SJCRH30 (cell line): ENCODE measurements at places on chromosomes 3 and 15.

GRCh38 chr3:154791611-154792010 lies 288.5 kb upstream of the MME start:
- DNase-seq, result no peak

DNA sequence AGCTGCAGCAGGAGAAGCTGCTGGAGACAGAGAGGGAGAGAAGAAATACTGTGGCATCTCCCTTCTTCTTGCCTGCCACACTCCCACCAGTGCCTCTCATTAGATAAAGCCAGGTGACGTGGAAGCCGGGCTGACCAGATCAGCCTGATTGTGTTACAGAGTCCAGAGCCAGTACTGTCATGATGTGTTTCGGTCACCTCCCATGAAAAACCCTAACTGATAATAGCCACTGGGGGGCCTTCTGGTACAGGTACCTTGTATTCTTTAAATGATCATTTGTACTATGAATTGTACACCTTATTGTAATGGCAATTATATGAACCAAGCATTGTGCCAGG lies 125.8 kb upstream of the TMEM108 start:
- no peak for DNase-seq

- no peak for DNase-seq
Observed at GRCh38 chr3:140510303-140510861, 167.5 kb upstream of the TRIM42 start.

GRCh38 chr3:142098964-142099363 lies 50.4 kb downstream of the TFDP2 start:
- DNase-seq, result no peak

DNA sequence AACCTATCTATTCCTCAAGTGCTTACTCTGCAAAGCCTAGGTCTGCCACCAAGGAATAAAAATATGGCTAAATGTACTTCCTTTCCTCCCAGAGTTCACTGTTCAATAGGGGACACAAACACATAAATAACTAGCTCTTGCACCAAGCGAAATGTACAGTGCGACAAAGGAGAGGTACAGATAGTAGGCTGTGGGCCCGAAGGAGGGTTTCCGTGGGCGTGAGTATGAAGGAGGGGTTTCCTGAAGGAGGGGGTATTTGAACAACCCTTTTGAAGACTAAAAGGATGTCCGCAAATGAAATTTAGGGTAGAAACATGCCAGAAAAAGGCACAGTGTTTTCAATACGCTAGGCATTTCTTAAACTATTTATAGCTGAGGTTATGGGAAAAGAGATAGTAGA lies 207.9 kb downstream of the LPP start:
- no peak for DNase-seq

DNA sequence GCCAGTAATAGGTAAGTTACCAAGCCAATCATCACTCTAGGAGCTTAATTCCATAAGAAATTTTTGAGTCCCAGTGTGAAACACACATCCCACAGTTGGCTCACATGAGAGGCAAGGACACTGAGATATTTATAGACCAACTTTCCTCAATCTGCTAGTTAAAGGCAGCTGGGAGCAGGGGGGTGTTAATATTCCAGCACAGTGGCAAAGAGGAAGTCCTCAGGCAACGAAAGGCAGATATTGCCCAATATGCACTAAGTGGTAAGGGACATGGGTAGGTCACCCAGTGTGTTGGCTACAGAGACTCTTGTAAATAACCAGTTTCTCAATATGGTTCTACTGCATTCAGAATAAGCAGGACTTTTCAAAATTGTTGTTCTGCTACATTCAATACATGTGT lies 61.0 kb downstream of the TOP2B start:
- DNase-seq, result no peak

- peak; percentile 52 for DNase-seq
Observed at GRCh38 chr3:98901119-98901391, 440 bp downstream of the DCBLD2 start.

DNA sequence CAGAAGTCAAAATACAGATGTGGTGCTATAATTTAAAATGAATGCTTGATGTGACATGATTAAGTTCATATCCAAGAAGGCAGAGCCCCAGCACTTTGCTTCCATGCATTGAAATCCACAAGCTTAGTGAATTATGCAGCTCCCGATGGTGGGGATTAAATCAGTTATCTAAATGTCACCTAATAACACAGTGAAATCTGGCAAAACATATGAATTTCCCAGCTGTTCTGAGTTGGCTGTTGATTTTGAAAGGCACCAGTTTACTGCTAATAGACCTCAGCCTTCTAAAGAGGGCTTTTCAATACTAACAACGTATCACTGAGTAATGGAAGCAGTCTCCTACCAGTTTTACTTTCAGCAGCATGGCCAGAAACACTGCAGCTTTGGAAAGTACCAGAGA lies 19.8 kb upstream of the CRBN start:
- DNase-seq, result no peak

DNA sequence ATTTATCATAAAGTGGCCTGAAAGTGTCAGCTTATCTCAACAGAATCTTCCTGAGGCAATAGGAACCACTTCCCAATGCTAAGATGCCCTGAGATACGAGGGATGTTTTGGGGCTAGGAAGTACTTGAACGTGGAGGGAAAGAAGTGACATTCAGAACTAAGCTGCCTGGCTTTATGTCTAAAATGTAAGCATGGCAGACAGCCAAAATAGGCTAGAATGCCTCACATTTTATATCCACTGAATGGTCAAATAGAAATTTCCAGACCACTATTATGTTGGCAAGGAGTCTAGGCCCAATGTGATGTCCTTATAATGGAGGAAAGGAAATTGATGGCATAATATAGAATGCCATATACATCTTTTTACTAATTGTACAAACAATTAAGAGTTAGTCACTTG lies 154.9 kb downstream of the PEX5L start:
- DNase-seq, result no peak

- no peak for DNase-seq
Observed at GRCh38 chr15:68798346-68799094, 22.2 kb downstream of the ANP32A start.

- no peak for DNase-seq
Observed at GRCh38 chr3:59481776-59482400, 432.1 kb upstream of the CFAP20DC start.

- DNase-seq, result no peak
Observed at GRCh38 chr15:42121682-42122081, 27.3 kb upstream of the PLA2G4D start.

DNA sequence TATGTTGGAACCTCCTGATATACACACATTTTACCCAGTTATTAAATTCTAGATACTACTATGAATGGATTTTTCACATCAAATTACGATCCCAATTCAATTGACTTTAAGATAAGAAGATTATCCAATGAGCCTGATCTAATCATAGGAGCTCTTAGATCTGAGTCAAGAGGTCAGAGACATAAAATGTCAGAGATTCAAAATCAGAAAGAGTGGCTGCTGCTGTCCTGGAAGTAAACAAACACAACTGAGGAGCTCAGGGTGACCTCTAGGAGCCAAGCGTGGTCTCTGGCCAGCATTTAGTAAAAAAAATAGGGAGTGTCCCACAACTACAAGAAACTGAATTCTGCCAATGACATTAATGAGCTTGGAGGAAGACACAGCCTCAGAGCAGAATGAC lies 557.1 kb upstream of the CBLB start:
- DNase-seq, result no peak

DNA sequence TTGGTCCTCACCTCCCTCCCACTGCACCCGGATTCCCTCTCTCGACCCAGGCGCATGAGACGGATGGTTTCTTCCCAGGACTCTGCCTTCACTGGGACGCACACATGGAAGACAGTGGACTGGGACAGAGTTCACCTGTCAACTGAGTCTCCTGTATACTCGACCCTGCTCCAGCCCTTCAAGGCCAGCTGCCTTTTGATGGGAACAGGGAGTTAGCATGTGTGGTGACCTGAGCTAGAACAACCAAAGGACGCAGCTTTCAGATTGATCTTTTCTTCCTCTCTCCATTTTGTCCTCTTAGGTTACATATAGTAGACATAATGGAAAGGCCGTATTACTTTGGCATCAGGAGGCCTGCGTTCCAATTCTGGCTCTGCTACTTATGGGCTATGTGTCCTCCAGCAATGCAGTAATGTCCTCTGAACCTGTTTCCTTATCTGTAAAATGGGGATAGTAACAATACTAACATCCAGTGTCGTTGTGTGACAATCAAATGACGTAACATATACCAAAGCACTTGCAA lies 94.1 kb downstream of the PEX5L start:
- no peak for DNase-seq

GRCh38 chr3:175308097-175308496 lies 449.0 kb downstream of the NAALADL2 start:
- no peak for DNase-seq

- no peak for DNase-seq
Observed at GRCh38 chr15:69930754-69931153, 167.0 kb downstream of the TLE3 start.

DNA sequence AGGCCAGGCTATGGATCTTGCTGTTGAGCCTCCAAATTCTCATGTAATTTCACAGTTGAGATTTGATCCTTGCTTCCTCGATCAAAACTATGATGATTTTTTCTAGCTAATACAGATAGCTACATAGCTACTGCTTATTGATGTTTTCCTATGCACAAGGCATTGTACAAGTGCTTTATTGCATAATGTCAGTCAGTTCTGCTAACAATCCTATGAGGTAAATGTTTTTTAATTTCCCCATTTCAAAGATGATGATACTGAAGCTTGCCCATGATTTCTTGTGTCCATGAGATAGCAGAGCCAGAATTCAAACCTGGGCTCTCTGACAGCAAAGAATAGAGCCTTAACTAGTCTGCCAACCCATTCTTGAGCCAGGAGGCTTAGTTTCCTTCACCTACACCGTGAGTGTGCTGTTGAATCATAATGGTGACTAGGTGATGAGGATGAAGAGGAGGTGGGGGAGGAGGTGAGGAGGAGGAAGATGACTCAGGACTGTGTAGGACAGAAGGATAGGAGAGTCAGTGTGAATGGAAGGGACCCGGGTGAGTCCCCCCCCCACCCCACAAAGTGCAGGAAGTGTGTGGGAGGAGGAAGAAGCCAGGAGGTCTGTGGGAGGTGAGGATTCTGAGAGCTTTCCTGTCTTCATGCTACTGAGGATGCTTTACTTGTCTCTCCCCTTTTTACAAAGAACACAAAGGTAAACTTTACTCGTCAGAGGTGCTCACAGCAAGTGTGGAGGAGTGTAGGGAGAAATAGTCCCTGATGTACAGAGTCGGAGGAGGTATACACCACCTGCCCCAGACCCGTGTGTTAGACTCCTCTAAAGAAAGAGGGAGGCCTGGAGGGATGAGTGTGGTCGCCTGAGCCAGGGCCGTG lies 3.6 kb downstream of the TAGLN3 start:
- DNase-seq, result no peak
